ENCODE measurements at places on chromosomes 1 and 21.

- no peak for DNase-seq
These were observed 812.6 kb upstream of the ADGRL4 start for GRCh38 chr1:79819140-79819539.

GRCh38 chr1:209319057-209319432 is 264.5 kb upstream of the CAMK1G start:
- DNase-seq, result no peak

GRCh38 chr1:212967801-212968200 is 17.5 kb downstream of the VASH2 start:
- no peak for DNase-seq

GRCh38 chr21:16573578-16573977 is 843.8 kb downstream of the USP25 start:
- no peak for DNase-seq

- no peak for DNase-seq
These were observed 462.3 kb upstream of the NFIA start for GRCh38 chr1:60620087-60620486.

DNA sequence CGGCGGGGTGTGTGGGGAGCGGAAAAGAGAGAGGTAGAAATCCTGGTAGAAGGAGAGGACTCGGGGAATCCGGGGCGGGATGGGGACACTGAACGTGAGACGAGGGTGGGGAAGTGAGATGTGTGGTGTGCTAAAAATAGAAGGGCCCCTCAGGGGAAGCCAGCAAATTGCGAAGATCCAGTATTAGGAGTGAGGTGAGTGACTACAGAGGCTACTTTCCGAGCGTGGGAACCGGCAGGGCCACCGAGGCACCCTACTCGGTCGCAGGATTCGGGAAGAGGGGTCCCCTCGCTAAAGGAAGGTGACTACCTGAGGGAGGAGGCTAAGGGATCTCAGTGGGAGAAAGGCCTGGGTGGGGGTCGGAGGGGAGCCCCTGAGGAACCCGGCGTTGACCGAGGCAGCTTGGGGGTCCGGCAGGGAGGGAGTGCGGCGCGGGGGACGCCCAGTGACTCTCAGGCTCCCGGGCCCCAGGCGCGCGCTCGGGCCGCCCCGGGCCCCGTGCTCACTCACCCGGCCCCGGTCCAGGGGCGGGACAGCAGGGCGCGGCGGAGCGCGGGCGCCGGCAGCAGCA is 318 bp downstream of the ALDH4A1 start:
- peak; percentile 54 for DNase-seq
